Iris pigment epithelial cell (primary cell): ENCODE measurements at places on chromosomes 2 and 18.

DNA sequence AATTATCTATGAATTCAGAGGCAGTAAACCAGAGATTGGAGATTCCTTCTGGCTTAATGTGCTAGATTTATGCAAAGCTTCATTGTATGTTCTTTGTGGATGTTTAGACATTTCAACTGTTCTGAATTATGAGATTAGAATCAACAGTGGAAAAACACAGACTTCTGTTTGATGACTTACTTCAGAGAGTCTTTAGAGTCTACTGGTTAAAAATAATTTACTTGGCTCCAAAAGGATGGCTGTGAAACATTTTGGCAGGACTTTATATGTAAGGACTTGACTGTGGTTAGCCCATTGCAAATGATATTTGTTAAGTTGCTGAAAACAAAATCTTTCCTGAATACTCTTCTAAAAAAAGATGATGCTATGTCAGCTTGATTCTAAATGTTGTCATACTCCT is 25.5 kb upstream of the LRRC30 start:
- peak; percentile 63 for DNase-seq

- peak; percentile 71 for DNase-seq
These were observed 285.0 kb upstream of the PARD3B start for GRCh38 chr2:204260162-204260877.

DNA sequence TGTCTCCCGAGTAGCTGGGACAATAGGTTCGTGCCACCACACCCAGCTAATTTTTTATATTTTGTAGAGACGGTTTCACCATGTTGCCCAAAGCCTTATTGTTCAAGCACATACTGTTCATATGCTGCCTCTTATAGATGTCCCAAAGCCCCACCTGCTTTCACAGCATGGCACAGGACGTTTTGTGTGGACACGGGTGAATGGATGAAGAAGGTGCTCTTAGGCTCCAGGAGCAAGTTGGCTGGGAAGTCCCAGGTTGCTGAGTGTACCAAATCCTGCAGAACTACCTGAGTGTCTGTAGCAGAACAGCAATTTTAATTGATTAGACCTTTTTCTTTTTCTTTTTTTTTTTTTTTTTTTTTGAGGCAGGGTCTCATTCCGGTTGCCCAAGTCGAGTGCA is 10.5 kb upstream of the SAG start:
- no peak for DNase-seq

- DNase-seq = peak; percentile 91
These were observed 10.9 kb downstream of the MAT2A start for GRCh38 chr2:85549826-85550225.

- DNase-seq = no peak
These were observed 190.5 kb upstream of the SESTD1 start for GRCh38 chr2:179455172-179455524.

- no peak for DNase-seq
These were observed 25.0 kb downstream of the SPP2 start for GRCh38 chr2:234075518-234075915.

GRCh38 chr2:54642677-54643430 is 80.6 kb upstream of the EML6 start:
- DNase-seq = no peak

- peak; percentile 70 for DNase-seq
These were observed 78.1 kb upstream of the PELI1 start for GRCh38 chr2:64222351-64222750.

DNA sequence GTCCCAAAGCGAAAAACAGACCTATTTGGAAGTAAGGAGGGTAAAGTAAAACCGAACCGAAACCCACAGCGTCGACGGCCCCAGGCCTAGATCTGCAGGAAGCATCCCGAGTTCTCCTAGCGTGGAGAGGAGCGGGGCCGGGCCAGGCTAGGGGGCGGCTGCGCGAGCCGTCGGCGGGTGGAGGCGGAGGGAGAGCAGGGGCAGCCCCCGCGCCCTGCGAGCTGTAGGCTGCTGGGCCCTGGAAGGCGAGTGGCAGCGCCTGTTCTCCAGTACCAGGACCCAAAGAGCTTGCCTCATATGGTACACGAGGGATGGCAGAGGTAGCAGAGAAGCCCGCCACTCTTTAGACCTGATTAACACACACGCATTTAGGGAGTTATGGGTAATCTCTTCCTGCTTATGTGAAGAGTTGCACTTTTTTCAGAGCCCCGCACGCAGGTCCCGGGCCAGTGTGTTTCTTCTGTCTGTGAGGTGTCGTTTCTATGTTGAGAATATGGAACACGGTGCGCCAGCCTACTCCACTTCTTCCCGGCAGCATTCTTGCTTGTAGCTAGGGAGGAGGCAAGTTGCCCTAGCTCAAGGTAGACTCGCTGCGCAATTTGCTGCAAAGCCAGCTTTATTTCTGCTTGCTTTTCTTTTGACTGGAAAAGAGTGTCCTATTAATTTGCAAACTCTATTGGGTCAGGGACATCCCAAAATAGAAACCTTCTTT is 71.1 kb downstream of the ARHGEF33 start:
- DNase-seq = no peak

- no peak for DNase-seq
These were observed 18.3 kb downstream of the SGPP2 start for GRCh38 chr2:222442665-222443064.

DNA sequence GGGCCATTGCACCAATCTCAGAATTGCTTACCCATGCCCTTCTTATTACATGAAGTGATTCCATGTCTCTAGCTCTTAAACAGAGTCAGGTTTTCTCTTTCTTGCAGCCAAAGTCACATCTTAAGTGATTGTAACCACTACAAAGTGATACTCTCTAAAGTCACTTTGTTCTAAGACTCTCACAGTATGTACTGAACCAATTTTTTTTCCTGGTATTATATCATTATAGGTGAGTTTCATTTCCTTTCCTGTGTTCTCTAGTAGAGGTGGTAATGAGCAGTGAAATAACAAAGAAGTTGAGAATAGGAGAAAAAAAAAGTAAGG is 66.3 kb upstream of the DARS1 start:
- DNase-seq = no peak

GRCh38 chr2:54259413-54260240 is 3.6 kb upstream of the TSPYL6 start:
- no peak for DNase-seq

- DNase-seq = no peak
These were observed 191.6 kb upstream of the ID2 start for GRCh38 chr2:8490166-8490721.

- DNase-seq = no peak
These were observed 243.5 kb downstream of the WDPCP start for GRCh38 chr2:63344575-63345284.

DNA sequence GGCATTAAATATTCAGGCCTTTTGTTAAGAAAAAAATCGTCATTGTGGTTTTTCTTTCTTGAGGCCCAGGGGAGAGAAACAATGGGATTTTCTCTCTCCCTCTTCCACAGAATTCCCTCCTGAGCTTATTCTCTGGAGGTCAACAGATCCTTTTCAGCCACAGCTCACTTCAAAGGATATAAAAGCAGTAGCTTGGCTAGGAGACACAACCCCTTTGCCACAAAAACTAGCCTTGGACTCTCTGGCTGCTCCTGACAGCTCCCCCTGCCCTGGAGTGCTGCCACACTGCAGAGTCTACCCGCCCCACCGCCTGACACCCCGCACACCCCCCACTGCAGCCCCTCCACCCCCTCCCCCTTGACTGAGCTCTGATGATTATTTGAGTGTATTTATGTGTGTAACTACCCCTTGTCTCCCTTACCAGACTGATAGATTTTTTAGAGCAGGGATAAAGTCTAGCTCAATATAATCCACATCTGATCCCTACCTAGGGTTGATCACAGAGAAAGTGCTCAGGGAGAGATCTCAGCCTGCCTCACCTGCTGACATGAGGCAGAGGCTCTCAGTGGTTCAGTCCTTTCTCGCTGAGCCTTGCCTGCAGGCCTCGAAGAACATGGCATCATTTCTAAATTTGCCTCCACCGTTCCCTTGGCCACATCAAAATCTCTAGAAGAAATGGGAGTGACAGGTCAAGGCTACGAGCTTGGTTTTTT is 132.2 kb upstream of the SP5 start:
- DNase-seq = no peak

DNA sequence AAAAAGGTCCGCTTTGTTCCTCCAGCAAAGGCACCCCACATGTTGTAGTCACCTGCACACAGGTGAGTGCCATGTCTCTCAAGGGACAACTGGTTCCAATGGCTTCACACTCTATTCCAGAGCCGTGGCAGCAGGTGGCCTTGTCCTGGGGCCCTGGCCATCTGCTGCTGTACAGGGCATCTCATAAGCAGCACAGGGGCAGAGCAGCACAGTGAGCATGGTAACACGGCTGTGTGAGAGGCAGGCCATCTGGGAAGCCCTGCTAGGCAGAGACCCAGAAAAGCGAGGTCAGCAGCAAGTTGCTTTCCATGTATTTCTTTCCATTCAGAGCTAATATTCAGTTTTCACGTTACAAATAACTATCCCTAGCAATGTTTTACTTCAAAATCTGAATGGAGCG is 54.7 kb downstream of the CMPK2 start:
- DNase-seq = no peak

- DNase-seq = peak; percentile 30
These were observed 15.2 kb downstream of the FBXO41 start for GRCh38 chr2:73268830-73269685.

DNA sequence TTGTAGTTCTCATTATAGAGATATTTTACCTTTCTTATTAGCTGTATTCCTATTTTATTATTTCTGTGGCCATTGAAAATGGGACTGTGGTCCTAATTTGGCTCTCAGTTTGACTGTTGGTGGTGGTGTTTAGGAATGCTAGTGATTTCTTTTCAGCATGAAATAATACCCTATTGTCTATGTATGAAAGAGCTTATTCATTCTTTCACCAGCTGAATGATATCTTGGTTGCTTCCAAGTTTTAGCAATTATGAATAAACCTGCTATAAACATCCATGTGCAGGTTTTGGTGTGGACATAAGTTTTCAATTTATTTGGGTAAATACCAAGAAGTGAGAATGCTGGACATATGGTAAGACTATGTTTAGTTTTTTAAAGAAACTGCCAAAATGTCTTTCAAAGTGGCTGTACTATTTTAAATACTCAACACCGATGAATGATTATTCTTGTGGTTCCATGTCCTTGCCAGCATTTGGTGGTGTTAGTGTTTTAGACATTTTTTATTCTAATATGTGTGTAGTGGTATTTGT is 501.6 kb upstream of the GYPC start:
- DNase-seq = no peak

DNA sequence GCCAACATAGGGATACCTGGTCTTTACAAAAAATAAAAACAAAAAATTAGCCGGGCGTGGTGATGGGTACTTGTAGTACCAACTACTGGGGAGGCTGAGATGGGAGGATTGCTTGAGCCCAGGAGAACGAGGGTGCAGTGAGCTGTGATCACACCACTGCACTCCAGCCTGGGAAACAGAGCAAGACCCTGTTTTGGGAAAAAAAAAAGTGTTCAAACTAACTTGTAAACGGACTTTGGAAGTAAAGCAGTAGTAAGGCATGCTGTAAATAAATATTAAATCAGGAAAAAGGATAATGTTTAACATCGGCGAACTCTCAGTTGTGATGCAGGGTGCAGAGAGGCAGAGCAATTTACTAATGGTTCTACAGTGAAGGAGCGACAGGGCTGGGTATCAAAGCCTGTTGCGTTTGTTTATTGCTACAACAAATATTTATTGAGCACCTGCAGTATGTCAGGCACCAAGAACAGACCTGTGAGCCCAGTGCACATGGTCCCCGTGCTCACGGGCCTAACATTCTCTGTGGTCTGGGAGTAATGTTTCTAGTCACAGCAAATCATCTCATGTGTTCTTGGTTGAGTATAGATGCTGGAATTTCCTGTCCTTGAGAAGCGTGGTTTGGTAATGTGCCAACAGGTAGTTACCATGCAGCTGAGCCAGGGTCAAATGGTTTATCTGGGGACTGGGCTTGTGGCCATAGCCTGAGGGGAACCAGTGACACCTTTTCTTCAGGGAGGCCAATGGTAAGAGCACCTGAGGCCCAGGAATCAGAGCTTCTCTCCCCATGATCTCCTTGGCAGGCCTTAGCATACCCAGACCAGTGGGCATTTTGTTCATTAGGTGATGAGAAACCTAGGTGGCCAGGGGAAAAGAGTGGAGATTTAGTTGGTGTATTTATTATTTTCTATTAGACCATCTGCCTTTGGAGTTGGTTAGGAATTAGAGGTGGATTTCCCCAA is 27.9 kb upstream of the GREB1 start:
- peak; percentile 31 for DNase-seq

GRCh38 chr2:191249156-191249813 is 4.1 kb downstream of the MYO1B start:
- no peak for DNase-seq

DNA sequence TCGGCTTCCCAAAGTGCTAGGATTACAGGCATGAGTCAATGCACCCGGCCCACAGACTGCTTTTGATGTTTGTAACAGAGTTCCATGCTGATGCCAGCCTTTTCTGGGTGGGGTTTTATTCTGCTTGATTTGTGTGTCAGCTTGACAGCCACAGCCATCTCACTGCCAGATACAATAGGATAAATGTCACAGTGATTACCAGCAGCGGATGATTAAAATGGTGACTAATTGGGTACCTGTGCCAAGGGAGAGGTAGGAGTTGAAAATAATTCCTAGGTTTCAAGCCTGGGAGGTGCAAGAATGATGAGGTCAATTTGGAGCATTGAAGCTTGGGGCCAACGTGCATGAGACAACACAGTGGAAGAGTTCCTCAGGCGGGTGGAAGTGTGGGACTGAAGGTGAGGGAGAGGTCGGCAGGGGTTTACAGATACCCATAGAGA is 39.4 kb downstream of the SH2D6 start:
- no peak for DNase-seq

- DNase-seq = peak; percentile 62
These were observed 11.7 kb upstream of the FHL2 start for GRCh38 chr2:105410554-105410953.

DNA sequence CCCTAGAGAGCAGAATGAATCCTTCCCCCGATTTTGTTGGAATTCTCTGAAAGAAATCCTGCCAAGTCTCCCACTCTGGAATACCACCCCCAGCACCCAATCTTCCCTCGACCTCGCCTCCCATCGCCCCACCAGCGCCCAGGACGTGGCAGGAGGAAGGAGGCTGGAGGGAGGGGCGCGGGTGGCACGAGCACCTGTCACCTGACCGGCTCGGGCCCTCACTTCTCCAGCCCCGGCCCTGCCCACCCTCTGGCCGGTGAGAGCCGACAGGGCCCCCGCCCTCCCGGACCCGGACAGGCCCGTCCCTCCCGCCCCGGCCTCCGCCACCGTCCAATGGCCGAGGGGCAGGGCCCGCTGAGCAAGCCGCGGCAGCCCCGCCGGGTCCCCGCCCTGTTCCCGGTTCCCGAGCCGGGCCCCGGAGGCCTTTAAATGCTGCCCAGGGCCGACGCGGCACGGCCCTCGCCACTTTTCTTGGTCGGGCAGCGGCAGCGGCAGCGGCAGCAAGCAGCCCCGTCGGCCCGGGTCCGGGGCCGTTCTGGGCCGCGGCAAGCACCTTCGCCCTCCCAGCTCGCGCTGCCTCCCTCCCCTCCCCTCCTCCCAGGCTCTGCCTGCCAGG is at the start of gene LGALSL:
Gene LGALSL, plus strand, starts transcription at position 393 of the 616 bp plus-strand sequence. CDS start 384 bp downstream, outside the sequence.
- DNase-seq = peak; percentile 49

- no peak for DNase-seq
These were observed 16.2 kb upstream of the RAB1A start for GRCh38 chr2:65146078-65146477.

GRCh38 chr2:35864141-35864540 is 491.4 kb upstream of the CRIM1 start:
- no peak for DNase-seq
